Pancreas (tissue), 10 donors: ENCODE measurements at places on chromosomes 4 and X. TPM values are rescaled to one million over a fixed set of nuclear protein-coding genes. Genes with fewer than 3 reads are reported as not detected.

DNA sequence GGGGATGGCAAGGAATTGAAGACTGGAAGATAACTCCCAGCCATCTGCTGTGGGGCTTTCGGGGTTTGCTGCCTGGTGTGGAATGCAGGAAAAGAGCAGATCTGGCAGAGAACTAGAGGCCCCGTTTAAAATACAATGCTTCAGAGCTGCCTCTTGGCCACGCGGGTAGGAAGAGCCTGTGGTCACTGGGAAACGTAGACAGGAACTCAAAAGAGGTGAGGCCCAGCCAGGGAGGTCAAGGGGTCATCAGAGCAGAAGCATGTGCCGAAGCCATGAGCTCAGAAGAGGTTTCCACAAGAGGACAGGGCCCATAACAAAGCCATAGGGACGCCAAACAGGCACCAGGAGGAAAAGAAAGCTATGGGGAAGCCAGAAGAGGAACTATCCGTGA lies 14.5 kb upstream of the STS start:
- DNase-seq = no peak

DNA sequence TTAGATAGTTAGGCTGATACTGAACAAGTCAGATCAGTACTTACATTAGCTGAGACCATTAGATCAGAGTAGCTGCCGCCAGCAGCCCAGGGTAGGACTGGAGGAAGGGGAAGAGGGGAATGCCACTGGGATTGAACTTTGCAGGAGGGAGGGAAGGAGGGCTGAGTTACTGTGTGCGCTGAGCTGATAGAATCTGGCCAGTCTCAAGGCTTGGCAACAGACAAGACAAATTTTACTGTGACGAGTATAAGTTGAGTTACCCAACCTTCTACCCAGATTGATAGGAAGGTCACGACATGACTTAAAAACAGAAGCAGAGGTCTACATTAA lies 372.1 kb downstream of the OPHN1 start:
- DNase-seq = no peak

- no peak for DNase-seq
These were observed 94.5 kb downstream of the FNIP2 start for GRCh38 chr4:158863296-158863695.

DNA sequence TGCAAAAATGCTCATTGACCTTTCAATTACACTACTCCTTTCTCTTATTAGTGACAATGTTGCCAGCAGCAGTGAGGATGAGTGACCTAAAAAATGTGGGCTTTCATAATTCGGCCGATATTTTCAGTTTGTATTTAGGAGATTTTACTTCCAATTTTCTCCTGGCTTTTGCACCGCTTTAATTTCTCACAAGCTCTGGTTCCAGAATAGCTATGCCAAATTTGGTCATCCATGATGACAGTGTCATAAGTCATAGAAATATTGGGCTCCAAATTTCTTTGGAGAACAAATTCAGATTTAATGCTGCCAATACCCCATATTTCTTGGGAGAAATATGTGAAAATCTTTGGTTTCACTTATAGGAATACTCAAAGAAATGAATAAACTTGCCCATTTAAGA lies 187.7 kb upstream of the HCCS start:
- DNase-seq = no peak

DNA sequence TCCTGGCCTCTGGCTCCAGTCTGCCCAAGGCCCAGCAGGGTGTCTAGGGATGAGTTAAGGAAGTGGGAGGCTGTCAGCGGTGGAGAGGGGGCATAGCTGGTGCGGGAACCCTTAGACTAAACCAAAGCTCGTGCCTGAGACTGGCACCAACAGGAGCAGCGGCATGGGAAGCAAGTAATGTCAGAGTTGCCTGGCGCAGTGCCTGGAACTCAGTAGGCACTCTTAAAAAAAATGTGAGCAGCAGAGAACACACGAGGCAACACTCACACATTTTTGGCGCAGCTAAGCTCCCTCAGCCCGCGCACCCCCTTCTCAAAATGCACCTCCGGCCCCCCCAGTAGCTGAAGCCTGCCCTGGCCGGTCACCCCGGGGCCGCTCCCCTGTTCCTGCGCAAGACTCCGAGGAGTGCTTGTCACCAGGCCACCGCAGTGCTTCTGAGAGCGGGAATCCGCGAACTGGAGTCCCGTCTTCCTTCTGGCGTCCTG lies 583 bp downstream of the GABRE start:
- DNase-seq = peak; percentile 34

DNA sequence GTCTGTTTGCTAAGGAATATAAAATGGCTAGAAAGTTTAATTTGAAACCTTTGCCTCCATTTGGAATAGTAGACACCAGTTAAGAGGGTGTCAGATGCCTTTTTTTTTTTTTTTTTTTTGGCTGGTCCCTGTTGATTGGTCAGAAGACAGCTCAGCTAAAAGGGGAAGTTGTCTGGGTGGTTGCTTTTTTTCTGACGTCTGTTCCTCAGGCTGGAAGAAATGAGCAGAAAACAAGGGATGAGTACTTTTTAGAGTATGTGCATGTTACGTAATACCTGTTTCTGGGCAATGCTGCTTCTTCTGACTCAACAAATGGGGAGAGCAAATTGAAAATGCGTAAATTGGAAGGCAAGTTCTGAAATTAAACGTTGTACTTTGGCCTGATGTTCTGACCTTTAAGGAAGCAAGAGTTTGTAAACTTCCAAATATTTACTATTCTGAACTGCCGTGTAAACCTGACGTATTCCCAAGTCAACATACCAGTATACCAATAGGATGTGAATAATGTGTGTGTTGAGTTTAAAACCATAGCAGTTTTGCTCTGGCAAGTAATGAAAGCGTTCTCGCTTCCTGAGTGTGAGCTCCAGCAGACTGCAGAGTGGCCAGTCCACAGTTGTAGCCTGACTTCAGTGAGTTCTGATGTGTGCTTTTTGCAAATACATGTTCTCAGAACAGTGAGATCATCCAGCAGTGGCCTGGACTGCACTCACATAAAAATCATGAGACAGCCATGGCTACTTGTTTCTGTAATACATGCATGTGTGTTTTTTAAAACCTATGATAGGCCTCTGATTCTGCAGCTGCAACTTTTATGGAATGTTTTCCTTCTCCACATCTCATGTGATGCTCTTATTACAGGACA lies 1.7 kb downstream of the SAT1 start:
- no peak for DNase-seq

DNA sequence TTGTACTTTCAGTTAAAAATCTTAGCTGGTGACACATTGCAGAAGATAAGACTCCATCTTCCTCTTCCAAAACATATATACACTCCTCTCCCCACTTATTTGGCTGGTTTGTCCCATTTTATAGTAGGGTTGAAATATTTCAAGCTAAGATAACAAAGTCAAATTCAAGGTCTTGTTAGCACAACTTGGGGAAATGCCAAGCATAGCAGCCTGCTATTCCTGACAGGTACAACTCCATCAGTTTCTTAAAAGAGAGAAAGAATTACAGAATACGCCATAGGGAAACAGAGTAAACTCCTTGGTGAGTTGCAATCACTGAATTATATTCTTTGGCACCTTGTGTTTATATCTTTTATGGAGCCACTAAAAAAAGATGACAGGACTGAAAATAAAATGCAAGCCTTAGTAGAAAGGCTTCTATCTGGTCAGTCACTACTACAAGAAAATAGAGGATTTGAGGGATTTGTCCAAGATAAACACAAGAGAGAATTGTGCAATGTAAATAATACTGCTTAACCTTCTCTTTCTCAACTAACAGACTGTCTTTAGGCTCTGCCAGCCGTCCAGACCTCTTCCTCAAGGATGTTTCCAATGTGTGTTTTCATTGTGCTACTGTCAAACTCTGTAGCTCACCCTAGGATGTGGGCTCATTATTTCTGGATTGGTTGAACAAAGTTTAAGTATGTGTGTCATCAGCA lies 170.3 kb downstream of the VEGFC start:
- DNase-seq = no peak

- DNase-seq = no peak
These were observed 134.9 kb downstream of the MAML3 start for GRCh38 chr4:140018931-140019618.

- no peak for DNase-seq
These were observed 953.4 kb downstream of the FAT4 start for GRCh38 chr4:126268106-126268505.

Gene EPHA5
- 0.12 TPM for total RNA-seq

Gene REST
- total RNA-seq = 15.2 TPM

Gene CT45A2
- not detected for total RNA-seq

Gene TEX11
- total RNA-seq = 3.2 TPM

Gene SPANXB1
- total RNA-seq = not detected
